ENCODE measurements at places on chromosomes 6 and 20. TPM values are rescaled to one million over a fixed set of nuclear protein-coding genes. Genes with fewer than 3 reads are reported as not detected.

The EYA2 gene
- not detected for total RNA-seq

The VGLL2 gene
- total RNA-seq, result not detected

The SLC2A10 gene
- 9.3 TPM for total RNA-seq

The HAO1 gene
- not detected for total RNA-seq

The BTN1A1 gene
- not detected for total RNA-seq

The HLA-DQB1 gene
- total RNA-seq, result not detected

The SMPDL3A gene
- total RNA-seq, result 7.3 TPM

The APOM gene
- not detected for total RNA-seq

The JPH2 gene
- not detected for total RNA-seq

The TRIM26 gene
- total RNA-seq, result 30.2 TPM

The PROKR2 gene
- not detected for total RNA-seq

The SGK2 gene
- total RNA-seq, result 0.53 TPM

The MCCD1 gene
- not detected for total RNA-seq

The GJA10 gene
- total RNA-seq, result not detected

The FERMT1 gene
- total RNA-seq, result 6.5 TPM

The CLIC5 gene
- total RNA-seq, result under 0.01 TPM

The CDC25B gene
- total RNA-seq, result 52.6 TPM

The MED23 gene
- 51.1 TPM for total RNA-seq

The PROCR gene
- 337 TPM for total RNA-seq

The RPRD1B gene
- 26.2 TPM for total RNA-seq

The ZNF512B gene
- total RNA-seq, result 16.4 TPM
